ENCODE measurements at places on chromosomes 2 and 18.

- DNase-seq = no peak
Measured at GRCh38 chr2:43224571-43225092, 1.8 kb downstream of the ZFP36L2 start.

DNA sequence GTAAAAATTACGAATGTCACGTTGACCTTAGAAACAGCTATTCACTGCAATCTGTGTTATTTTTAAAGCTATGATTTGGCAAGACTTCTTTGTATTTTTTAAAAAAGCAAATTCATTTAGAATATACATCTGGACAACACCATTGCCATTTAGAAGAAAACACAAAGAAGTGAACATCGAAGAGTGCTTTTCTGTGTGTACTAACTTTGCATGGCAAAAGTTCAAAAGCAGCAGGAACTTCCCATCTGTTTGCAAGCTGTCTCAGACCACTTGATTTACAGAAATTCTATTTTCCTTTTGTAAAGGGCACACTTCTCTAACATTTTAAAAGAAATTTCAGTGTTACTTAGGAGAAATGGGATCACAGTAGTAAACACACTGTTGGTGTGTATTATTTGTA lies 145.9 kb downstream of the CALCRL start:
- DNase-seq = no peak

DNA sequence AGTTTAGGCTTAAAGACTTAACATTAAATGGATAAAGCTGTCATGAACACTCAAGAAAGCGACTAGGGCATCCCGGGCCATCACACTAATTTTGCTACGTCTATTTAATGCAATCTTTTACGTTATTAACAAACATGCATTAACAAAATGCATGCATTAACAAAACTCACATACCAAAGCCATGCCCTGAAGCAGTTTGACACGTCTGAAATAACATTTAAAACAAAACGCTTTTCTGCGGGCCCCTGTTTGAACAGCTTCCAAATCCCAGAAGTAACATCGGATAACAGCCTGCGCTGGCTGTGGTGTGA lies 458 bp downstream of the B4GALT6 start:
- no peak for DNase-seq

DNA sequence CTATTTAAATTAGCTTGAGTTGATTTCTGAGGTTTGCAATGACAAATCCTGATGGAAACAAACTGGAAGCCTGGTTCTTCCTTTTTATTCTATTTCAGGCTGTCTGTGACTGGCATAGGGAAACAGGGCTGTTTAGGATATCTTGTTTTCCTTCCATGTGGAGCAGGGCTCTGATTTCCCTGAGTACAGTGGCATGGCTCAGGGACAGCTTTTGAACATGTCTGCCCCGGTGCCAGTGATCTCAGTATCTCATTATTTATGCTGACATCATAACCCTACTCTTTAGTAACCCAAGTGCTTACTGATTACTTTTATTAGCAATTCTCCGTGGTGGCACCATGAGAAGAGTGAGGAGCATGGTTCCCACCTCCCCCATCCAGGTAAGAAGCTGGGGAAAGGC lies 720.3 kb downstream of the GALR1 start:
- DNase-seq = no peak

- DNase-seq = peak; percentile 31
Measured at GRCh38 chr2:48589170-48589767, 28.4 kb upstream of the GTF2A1L start.

DNA sequence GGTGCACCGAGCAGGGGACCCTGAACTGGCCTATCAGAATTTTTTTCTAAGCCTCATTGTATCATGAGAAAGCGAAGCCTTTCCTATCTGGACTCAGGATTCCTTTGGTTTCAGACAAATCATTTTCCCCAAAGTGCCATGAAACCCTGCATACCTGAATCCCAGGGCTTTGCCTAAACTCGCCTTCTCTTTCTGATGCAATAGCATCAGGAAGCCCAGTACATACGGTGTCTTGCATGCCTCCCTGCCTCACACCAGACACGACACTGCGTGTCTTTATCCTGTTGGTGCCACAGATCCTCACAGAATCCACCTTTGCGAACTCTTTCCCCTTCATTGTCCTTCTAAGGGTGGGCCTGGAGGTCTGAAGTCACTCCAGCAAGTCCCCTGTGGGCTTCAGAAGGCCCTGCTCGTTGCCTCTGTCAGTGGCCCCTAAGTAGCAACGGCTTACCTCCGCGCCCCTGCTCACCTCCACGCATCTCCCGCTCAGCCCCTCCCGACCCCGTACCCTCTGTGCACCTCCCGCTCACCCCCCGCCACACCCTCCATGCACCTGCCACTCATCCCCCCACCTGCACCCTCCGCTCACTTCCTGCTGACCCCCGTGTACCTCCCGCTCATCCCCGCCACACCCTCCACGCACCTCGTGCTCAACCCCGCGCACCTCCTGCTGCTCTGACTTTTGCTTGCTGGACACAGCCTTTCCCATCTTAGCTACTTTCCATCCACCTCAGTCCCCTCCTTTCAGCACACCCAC lies 83.4 kb downstream of the TPGS2 start:
- DNase-seq = no peak

DNA sequence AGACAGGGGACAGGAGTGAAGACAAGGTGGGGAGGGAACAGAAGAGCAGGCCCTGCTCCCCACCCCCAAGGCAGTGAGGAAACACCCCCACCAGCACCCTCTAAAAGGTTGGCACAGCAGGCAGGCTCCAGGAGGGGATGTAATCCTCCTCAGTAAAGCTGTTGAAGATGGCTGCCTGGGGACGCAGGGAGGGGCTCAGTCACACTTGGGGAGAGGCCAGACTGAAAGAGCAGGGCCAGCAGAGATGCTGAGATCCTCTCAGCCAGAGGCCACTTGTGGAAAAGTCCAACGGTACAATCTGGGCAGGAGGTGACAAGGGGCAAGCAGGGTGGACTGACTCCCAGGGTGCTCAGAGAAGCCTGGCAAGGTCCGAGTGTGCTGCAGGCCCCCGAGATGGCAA lies 154.8 kb upstream of the ID2 start:
- DNase-seq = no peak

GRCh38 chr2:37919631-37920032 lies 5.5 kb upstream of the RMDN2 start:
- DNase-seq = no peak

DNA sequence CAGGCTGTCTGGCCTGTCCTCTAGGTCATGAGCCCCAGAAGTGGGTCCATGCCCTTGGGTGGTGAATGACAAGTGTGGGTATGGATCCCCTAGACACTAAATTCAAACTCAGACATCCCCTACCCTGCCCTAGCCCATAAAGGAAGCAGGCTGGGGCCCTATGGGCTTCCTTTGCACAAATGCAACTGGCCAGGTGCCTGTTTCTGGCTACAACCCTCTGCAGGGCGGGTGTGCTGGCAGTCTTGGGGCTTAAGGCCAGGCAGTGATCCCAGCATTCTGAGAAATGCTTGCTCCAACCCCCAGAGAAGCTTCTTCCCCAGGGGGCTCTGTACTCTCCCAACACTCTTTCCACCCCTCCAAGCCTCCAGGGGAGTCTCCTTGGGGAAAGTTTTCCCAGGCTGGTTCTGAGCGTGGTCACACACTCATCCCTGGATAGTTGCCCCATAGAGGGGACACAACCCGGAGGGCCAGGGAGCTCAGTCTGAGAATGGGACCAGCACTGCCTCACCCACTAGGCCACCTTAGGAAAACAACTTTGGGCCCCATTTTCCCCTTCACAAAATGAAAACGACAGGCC lies 16.6 kb upstream of the ASPRV1 start:
- no peak for DNase-seq

Measured in Kasumi-1 (cell line).